Hypothalamus (tissue), 51 donors: ENCODE measurements at places on chromosomes 13 and 19.

DNA sequence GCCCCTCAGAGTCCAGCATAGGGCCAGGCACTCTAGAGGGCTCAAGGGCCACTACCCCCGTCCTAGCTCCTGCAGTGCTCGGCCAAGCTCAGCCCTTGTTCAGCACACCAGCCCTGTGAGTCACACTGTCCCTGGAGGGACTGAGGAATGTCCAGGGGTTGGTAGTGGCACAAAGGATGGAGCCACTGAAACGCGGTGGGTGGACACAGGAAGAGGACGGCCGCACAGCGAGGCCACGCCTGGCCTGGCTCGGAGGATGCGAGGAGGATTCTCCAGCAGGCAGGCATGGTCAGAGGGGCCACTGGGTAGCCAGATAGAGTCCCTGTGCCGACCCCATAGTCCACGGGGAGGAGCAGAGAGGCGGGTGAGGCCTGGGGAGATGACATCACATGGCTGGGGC is 45.7 kb downstream of the C1QTNF9 start:
- no peak for DNase-seq

DNA sequence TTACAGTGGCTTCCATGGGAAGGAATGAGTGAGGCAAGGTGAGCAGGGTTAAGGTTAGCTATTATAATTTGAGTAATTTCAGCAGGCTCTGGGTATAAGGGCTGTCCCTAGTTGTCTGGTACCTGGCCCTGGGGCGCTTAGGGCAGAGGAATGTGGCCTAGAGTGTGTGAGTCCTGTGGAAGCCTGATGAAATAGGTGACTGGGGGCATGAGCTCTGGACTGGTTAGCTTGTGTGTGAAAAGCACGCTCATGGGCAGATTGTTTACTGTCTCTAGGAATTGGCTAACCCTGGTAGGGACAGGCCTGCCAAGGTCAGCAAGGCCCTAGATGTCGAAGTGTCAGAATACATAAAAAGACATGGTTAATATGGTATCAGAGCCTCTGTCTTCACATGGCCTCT is 42.5 kb downstream of the SPRYD7 start:
- no peak for DNase-seq

- no peak for DNase-seq
These were observed 28.7 kb downstream of the ANKRD10 start for GRCh38 chr13:110885966-110886869.

- no peak for DNase-seq
These were observed 35.2 kb downstream of the C13orf46 start for GRCh38 chr13:113938716-113939115.

GRCh38 chr13:48404952-48405351 is 8.0 kb downstream of the LPAR6 start:
- DNase-seq = no peak
